Foreskin keratinocyte (primary cell): ENCODE measurements at places on chromosomes 4 and X.

GRCh38 chrX:131199091-131199490, 90.0 kb downstream of the IGSF1 start:
- DNase-seq: no peak

- DNase-seq: no peak
These were observed 77.6 kb downstream of the AFF1 start for GRCh38 chr4:87012265-87012953.

DNA sequence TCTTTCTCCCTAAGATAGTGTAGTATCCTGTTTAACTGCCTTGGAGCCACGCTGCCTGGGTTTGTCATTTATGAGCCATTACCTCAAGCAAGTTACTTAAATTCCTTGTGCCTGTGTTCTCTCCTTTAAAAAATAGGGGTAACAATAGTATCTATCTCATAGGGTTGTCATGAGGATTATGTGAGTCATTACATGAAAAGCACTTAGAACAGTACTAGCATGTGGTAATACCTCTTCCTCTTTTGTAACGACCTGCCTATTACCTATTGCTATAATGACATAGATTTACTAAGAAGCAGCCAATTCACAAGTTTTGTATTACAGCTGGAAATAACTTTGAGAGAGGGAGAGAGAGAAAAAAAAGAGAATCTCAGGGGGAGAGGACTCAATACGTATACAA, 834.7 kb downstream of the RAPGEF2 start:
- peak; percentile 72 for DNase-seq

DNA sequence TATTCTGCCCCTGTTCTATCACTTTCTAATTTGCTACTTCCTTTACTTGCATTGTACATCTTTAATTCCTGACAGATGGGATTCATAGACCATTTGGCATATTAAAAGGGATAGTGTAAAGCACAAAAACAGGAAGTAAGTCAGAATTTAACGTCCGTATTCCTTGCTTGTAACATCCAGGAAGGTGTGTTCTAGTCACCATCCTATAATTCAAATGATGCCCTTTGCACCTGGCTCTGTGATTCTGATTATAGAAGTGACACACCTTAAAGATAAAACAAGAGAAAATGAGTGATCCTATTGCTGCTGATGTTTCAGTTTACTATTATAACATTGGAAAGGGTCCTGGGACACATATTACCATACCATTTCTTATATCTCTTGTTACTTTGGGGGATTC, 238.7 kb upstream of the NR3C2 start:
- no peak for DNase-seq

DNA sequence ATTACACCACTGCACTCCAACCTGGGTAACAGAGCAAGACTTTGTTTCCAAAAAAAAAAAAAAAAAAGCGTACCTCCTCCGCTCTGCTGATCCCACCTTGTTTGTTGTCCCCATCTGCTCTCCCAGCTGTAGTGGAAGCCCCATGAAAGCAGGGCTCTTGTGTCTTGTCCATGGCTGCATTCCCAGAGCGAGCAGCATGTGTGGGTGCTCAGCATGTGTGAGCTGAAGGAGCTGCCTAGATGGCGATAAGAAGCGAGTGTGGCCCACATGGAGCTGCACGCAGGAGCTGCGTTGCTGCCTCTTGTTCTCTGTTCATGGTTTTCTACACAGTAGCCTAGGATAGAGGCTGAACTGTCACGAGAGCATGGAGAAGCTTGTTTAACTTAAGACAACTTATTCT, 12.4 kb downstream of the NSD2 start:
- no peak for DNase-seq

DNA sequence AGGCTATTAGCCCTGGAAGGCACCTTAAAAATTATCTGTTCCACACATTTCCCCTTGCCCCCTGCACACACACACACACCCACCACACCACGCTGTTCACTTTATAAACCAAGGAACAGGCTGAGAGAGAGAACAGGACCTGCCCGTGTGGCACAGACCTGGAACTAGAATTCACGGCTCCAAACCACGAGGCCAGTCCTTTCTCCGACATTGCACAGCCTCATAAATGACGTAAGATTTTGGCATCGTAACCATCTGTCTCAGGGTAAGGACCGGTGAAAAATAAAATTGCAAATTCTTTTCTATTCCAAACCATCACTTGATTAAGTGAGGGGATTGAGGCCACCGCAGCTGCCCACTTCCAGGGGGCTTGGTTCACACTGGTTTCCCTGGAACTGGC, 330.3 kb downstream of the BCOR start:
- no peak for DNase-seq

DNA sequence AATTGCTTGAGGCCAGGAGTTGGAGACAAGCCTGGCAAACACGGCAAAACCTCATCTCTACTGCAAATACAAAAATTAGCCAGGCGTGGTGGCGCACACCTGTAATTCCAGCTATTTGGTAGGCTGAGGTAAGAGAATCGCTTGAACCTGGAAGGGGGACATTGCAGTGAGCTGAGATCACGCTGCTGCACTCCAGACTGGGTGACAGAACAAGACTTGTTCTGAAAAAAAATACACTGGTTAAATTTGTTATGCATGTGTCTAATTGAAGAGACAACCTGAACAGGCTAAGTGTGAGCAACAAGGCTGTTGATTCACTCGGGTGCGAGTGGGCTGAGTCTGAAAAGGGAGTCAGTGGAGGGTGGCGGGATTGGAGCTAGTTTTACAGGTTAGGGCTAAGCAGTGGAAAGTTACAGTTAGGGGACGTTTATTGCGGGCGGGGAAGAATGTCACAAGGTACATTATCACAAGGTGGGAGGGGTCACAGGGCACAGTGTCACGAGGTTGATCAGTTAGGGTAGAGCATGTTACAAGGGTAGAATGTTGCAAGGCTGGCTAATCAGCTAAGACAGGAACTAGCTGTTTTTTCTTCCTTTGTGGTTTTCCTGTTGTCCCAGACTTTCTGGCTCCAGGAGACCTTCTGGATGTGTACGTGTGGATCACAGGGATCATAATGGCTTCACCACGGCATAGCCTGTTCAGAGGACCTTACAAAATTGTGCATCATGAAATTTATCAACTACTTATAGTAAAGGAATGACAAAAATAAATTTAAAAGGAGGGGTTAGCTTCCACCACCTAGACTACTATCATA, 115.8 kb downstream of the NAA11 start:
- DNase-seq: no peak

GRCh38 chr4:158861281-158861680, 92.5 kb downstream of the FNIP2 start:
- DNase-seq: no peak

GRCh38 chr4:15145709-15146108, 143.4 kb downstream of the CPEB2 start:
- no peak for DNase-seq

DNA sequence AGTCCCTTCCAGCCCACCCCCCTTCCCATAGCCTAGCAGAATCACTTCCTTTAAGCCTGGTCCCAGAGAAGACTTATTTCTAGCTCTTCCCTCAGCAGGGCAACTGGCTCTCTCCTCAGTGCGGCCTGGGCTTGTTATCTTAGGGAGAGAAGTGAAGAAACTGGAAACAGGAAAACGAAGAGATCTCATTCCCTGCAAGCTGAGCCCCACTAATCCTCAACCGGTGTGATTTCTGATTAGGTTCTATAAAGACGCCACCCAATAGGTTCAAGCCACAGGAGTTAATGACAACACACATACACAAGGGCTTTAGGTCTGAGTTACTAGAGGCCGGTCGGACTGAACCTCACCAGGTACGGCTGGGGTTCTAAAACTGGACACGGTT, 3.2 kb downstream of the GSX2 start:
- DNase-seq: no peak

- no peak for DNase-seq
These were observed 54.6 kb upstream of the GPR78 start for GRCh38 chr4:8525383-8526120.

DNA sequence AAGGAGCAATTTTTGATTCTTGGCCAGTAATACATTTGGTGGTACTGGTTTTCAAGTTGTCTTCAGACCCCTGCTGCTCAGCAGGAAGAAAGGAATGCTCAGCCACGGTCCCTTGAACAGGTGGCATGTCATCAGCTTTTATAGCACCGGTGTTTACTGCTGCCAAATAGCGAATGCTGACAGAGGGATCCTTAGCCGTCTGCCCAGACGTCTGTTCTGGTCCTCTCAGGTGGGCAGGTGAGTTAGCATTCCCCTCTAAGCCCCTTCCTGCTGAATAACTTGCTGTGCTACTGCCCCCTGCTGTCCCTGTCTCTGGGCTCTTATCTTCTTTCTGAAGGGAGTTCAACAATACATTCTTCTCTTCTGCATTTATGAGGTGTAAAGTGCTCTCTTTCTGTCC, 28.4 kb downstream of the BOD1L1 start:
- DNase-seq: no peak

DNA sequence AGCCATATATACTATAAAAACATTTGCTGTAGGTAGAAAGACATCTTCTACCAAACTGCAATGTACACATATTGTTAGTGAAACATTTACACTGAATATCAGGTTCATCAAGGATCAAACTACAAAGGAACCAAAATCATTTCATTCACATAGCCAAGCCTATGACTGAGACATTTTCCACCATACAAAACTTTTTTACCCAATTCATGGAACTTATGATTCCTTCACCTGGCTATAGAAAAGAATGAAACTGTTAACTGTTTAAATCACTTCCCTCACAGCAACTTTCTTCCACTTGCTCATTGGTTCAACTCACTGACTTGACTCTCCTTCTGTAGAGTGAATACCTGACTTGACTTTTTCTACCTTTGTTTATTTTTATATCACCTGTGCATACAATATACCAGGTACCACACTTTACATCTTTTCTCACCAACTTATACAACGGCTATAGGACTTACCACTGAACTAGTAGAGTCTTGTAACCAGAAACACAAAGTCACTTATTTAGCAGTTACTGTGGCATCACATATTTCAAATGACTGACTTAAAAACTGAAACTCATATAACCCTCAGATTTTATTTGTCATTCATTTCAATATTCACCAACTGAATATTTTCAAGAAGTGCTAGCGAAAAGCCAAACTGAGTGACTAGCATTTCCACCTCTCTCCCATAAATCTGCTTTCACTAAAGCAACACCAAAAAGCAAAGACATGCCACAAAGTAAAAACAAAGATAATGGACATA, 30.9 kb downstream of the CAMK2D start:
- DNase-seq: no peak

GRCh38 chr4:94744850-94745249, 12.9 kb upstream of the BMPR1B start:
- no peak for DNase-seq

- DNase-seq: no peak
These were observed 103.3 kb upstream of the TSPAN7 start for GRCh38 chrX:38458071-38458470.

- no peak for DNase-seq
These were observed 128.3 kb downstream of the PJA1 start for GRCh38 chrX:69036674-69037573.

GRCh38 chr4:13544606-13545393, 492 bp upstream of the NKX3-2 start:
- DNase-seq: peak; percentile 64

DNA sequence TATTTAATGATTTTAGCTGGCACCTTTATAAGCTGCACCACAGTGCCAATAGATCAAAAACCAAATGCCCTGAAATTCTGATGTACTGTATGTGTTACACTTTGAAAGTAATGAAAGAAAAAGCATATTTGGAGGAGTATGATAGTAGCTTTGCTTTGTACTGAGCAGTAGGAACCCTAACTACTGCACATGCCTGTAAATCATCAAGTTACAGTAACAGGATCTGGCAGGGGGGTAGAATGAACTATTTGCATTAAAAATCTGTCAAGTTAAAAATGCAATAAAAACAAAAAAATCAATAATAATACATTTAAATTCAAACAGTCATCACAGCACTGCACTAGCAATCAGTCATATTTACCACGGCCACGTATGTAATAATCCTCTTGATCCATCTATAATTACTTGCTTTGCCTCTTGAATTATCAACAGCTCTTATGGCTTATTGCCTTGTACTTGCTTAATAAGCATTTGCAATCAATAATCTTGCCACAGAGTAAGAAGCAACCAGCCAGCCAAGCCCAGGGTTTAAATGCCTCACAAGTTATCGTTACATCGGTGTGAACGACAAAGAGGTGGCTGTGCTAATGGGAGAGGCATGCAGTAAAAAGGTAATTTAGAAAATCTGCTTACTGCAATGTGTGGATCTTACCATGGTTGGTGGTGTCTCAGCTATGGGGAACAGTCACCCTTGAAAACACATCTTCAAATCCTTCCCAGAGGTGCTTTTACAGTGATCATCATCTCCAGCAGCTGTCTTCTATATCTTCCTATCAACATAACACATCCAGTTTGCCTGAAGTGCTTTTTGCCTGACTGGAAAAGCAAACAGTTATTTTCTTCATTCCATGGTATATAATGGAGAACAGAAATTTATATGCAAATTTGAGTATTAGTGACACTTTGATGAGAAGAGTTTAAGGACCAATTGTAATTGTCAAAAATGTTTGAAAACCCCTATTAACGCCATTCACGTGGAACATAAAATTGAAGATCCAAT, 1812.1 kb upstream of the ADGRL3 start:
- DNase-seq: no peak

DNA sequence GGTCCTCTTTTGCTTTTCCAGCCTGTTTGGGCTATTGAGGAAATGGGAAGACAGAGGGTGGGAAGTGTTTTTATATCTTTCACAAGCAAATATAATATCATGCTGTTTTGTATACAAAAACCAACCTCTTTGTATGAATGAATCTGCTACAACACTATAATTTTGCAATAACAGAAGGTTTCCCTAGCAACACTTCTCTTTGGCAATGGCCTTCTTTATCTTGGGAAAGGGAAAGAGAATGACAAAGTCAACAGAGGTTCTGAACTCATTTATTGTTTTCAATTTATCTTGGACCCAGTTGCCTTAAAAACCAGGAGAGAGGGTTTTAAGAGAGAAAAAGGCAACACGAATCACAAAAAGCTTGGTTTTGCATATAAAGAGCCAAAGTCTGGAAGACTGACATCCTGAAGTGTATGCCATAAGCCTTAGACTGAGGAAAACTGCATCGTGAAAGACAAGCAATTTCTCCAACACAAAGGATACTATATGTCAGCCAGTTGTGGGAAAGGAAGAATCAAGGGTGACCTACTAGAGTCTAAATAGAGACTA, 121.8 kb upstream of the FAM241A start:
- no peak for DNase-seq

DNA sequence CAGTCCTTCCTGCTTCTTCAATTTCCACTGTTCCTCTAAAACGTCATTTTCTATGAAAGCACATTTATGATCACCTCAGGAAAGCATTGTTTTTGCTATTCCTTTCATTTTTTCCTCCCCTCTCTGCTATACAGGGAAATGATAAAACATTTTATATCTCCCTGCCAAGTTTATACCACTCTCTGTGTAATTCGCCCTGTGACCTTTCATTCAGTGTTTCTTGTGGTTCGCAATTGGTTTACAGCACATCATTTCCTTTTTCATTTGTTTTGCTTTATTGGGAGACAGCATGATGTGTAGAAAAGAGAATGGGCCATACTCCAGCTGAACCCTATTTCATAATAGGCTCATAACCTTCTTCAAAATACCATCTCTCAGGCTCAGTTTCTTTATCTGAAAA, 99.9 kb upstream of the RAPGEF2 start:
- no peak for DNase-seq
